ENCODE measurements at places on chromosomes 6 and 20.

DNA sequence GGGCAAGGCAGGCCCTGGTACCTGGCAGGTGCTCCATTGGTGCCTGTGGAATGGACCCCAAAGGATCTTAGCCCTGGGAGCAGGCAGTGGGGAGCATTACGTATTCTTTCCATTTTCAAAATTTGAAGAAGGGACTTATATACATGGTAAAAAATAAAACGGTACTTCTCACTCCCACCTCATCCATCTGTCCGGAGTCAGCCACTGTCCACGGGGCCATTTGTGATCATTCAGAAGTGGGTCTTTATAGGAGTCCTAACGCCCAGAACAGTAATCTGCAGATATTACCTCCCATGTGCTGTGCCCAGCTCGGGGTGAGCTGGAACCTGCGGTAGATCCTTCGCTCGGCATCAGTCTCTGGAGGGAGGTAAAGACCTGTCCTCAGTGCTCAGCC is 110.4 kb downstream of the SYCP2 start:
- no peak for DNase-seq

DNA sequence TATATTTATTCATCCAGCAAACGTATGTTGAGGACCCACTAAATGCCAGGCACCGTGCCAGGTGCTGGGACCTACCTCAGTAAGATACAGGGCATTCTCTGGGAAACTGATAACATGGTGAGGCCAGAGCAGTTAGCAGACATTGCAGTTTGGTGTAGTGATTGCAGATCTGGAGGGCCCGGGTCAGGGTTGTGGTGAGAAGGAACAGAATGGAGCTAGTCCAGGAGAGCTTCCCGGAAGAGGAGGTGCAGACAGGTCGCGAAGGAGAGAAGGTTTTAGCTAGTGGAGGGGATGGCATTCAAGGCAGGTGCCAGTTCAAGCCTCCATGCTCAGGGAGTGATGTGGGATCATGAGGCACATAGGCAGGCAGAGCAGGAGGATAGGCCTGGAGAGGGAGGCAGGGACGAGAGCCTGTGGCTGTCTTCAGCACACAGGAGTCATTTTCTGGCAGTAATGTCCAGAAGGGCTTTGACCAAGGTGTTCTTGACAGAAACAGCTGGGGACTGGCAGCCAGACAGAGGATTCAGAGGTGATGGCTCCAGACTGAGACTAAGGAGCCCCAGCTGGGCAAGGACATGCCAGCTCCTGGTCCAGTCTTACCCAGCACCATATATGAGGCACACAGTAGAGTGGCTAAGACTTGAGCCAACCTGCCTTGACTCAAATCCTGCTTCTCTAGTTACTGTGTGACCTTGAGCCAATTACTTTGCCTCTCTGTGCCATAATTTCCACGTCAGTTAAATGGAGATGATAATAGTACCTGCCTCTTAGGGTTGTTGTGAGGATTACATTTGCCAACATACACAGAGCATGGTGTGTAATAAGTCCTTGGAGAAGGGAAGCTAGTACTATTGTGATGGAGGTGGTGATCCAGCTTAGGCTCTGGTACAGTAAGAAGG is 48.3 kb upstream of the FANCE start:
- no peak for DNase-seq

GRCh38 chr6:168536665-168537539 is 95.9 kb downstream of the SMOC2 start:
- no peak for DNase-seq

GRCh38 chr20:59603781-59604541 is at the start of gene PHACTR3:
TSS of gene PHACTR3 (plus strand) at chr20:59604540. CDS start at chr20:59605015, 475 bp downstream.
- DNase-seq, result no peak

GRCh38 chr6:140871911-140872310 is 1260.8 kb upstream of the GJE1 start:
- DNase-seq, result no peak

GRCh38 chr6:35736982-35737412 is at the start of gene ARMC12:
TSS of gene ARMC12 (plus strand) at chr6:35737032. CDS start at chr6:35737109, 77 bp downstream.
- DNase-seq, result no peak

- DNase-seq, result no peak
Measured at GRCh38 chr20:63100926-63101699, 94.3 kb upstream of the BHLHE23 start.

GRCh38 chr6:152173321-152173720 is 365.8 kb downstream of the ESR1 start:
- no peak for DNase-seq

DNA sequence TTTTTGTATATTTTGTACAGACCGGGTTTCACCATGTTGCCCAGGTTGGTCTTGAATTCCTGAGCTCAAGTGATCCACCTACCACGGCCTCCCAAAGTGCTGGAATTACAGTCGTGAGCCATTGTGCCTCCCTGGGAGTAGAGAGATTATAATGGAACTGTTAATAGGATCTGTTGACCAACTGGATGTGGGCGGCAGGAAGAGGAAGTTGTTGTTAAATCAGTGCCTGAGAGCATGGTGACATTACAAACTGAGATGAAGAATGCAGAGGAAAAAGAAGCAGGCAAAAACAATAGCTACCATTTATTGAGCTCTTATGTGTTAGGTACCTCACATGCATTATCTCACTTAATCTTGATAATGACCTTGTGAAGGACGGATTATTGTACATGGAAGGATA is 9.2 kb upstream of the L3MBTL3 start:
- peak; percentile 70 for DNase-seq

GRCh38 chr20:3603108-3603507 is 60.1 kb downstream of the GFRA4 start:
- no peak for DNase-seq

DNA sequence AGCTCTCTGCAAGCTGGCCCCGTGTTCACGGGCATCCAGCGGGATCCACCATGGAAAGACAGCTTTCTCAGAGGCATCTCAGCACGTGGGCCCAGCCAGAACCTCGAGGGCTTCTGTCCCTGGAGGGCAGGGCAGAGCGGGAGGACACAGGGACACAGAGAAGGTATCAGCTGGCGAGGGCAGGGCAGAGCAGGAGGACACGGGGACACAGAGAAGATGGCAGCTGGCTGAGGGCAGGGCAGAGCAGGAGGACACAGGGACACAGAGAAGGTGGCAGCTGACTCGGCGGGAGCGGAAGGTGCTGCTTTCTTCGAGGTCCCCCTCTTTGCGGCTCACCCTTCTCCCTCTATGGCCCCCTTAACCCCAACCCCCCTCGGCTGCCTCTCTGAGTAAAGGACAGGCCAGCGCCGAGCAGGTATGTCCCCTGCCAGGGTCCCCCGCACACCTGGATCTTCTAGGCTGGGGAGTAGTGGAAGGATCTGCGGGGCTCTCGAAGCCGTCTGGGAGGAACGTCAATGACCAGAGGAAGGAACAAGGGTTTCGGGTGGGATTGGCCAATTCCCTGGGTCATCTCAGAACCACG is 28.9 kb upstream of the BHLHE23 start:
- no peak for DNase-seq

- DNase-seq, result no peak
Measured at GRCh38 chr6:163538331-163538730, 123.8 kb downstream of the QKI start.

DNA sequence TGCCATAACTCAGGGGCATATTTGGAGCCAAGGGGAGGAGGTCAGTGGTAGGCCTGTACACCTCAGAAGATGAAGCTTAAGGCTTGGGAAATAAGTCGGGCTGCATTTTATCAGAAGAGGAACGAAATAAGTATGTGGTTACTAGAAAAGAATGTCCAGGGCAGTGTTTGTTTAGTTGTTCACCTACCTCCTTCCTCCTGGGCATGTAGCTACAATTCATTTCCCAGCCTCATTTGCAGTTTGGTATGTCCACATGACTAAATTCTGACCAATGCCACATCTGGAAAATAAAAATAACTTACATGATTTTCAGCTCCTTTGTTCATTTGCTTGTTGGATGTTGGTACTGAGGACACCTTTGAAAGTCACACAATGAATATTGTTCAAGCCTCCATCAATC is 294.5 kb upstream of the RGS17 start:
- no peak for DNase-seq

DNA sequence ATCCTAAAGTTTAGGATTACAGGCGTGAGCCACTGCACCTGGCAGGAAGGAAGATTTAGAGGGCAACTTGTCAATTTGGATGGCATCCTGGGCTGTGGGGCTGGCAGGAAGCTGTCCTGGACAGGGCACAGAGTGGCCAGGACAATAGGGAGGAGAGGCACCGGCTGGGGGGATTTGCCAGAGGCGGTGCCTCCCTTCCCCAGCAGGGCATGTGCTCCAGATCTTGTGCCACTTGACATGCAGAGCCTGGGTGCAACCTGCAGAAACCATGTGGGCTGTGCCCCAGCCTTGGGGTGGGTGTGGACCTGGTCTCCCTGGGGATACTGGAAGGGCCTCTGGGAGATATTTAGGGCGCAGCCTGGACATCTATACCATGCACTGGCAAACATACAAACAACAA is 58.6 kb upstream of the EEF1A1 start:
- no peak for DNase-seq

- DNase-seq, result no peak
Measured at GRCh38 chr6:69775585-69775849, 21.3 kb downstream of the LMBRD1 start.

DNA sequence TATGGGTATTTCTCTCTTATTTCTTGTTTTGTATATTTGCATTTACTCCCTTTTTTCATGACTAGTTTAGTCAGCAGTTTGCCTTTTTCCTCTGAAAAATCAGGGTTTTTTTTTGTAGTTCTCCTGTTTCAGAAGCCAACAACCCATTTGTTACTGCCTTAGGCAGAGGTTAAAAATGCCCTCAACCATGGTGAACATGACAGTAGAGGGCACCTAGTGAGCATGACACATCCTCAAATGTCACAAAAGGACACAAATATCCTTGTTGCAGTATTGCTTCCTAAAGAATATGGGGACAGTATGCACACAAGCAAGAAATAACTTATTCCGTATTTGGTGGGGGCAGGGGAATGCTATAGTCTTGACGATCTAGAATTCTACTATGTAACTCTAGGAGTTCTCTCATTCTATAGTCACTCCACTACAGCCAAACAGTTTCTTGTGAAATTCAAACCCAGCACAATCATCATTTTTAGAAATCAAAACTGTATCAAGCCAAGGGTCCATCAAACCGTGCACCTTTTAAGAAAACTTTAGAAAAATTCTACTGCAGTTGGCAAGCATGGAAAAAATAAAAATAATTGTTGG is 47.0 kb downstream of the GOPC start:
- DNase-seq, result no peak

DNA sequence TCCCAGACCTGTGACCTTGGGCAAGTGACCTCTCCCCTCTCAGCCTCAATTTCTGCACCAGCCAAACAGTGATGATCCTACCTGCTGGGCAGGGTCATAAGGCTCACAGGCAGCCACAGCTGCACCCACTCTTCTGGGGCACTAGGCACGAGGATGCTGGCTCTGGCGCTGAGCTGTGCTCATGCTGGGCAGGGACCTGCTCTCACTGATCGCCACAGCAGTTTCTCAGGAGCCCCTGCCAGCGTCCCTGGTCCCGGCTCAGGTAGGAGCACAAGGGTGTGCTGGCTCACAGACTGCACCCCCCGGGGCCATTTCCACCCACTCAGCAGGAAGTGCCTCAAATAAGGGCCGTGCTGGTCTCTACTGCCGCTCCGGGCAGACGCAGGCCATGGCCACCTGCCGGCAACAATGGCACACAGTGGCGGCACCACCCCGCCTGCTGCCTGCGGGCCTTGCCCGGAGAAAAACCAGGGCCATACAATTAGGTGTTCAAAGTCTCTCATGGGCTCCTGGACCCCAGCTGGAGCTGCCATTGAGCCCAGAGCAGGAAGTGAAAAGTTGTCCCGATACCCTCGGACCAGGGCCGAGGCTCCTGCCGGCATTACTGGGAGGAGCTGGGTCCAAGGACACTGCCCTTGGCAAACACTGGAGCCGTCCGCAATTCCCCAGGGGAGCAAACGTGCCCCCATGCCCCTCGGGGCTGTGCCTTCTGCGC is 4.6 kb upstream of the CABLES2 start:
- DNase-seq, result no peak

- no peak for DNase-seq
Measured at GRCh38 chr6:133033263-133033662, 207.9 kb upstream of the EYA4 start.

GRCh38 chr20:1322511-1323245 is 6.3 kb downstream of the SDCBP2 start:
- peak; percentile 42 for DNase-seq

- DNase-seq, result peak; percentile 86
Measured at GRCh38 chr6:168956884-168957730, 296.5 kb downstream of the THBS2 start.

GRCh38 chr6:26493258-26493657 is 6.8 kb upstream of the BTN1A1 start:
- DNase-seq, result no peak

- no peak for DNase-seq
Measured at GRCh38 chr6:150576651-150577226, 22.9 kb upstream of the PLEKHG1 start.

DNA sequence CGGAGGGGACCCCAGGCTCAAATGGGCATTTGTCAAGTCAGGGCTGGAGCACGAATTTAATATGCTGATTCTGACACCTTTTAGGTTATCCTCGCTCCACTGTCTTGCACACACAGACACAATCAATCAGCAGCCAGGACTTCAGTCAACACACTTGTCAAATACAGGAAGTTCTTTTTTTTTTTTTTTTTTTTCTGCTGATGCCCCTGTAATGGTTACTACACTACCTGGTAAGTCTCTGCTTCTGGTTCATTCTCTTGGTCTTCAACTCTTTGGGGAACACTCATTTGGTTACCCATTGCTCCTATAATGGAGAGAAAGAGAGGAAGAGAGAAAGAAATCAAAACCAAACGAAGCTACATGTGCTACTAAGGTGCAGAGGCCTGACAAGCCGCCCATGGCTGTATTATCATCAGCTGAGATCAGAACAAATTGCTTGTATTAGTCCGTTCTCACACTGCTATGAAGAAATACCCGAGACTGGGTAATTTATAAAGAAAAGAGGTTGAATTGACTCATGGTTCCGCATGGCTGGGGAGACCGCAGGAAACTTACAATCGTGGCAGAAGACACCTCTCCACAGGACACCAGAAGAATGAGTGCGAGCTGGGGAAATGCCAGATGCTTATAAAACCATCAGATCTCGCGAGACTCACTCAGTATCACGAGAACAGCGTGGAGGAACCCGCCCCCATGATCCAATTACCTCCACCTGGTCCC is 11.8 kb downstream of the BCAS1 start:
- DNase-seq, result no peak

DNA sequence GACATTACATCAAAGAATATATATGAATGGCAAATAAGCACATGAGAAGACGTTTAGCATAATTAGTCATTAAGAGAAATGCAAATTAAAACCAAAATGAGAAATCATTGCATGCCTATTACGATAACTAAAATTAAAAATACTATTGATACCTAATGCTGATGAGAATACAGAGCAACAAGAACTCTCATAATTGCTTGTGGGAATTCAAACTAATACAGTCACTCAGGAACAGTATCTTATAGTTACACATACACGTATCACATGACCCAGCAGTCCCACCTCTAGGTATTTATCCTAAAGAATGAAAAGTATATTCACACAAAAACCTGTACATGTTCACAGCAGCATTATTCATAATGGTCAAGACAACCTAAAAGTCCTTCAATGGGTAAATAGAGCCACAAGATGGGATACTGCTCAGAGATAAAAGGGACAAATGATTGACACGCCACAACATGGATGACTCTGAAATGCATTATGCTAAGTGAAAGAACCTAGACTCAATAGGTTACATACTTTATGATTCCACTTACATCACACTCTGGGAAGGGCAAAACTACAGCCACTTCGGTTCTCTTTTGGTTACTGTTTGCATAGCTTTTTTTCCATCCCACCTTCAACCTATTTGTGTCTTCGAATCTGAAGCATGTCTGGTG is 16.4 kb downstream of the CPXM1 start:
- no peak for DNase-seq

- DNase-seq, result no peak
Measured at GRCh38 chr6:152170313-152170701, 362.8 kb downstream of the ESR1 start.
